ENCODE measurements at places on chromosomes 11 and 22. TPM values are rescaled to one million over a fixed set of nuclear protein-coding genes. Genes with fewer than 3 reads are reported as not detected.

The RFPL3 gene
- total RNA-seq: not detected

The DNAJB7 gene
- not detected for total RNA-seq

GRCh38 chr11:125337836-125338834 is 157.9 kb downstream of the FEZ1 start:
- H3K27ac ChIP-seq: no peak overlapping the region
- no peaks in the 10 kb centered on the region for H3K4me1 ChIP-seq
- no peak overlapping the region for H3K4me3 ChIP-seq
- no peaks in the 10 kb centered on the region for H3K36me3 ChIP-seq

DNA sequence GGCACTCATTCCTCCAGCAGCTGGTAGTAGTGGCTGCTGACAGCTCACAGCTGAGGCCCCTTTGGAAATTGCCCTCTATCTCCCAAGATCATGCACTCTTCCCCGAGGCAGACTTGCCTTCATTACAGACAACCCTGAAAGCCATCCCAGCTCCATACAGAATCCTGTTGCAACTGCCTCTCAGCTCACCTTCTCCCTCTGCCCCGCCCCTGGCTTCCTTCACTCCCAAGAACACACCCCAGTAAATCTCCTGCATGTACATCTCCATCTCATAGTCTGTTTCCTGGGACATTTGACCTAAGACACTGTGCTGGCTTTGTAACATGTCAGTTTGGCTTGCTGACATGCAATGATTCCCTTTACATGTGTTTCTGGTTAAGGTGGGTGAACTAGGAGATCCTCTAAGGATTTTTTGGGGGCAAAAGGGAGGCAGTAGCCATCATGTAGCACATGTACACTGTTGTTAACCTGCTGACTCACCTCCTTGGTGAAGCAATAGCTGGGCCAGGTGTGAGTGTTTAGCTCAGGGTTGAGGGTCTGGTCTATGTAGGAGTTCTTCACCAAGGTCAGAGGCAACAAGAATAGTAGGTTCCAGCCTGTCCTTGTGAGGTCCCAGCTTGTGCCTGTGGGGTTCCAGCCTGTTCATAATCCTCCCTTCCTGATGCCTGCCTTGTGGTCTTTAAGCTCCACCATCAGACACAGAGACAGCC is 179.6 kb downstream of the CSNK2A3 start:
- peaks cover 2% of the 10 kb centered on the region for H3K27me3 ChIP-seq
- no peak overlapping the region for H3K27ac ChIP-seq
- H3K4me3 ChIP-seq: no peak overlapping the region
- no peak for DNase-seq
- no peaks in the 10 kb centered on the region for H3K36me3 ChIP-seq

The LSP1 gene
- total RNA-seq: 687 TPM

DNA sequence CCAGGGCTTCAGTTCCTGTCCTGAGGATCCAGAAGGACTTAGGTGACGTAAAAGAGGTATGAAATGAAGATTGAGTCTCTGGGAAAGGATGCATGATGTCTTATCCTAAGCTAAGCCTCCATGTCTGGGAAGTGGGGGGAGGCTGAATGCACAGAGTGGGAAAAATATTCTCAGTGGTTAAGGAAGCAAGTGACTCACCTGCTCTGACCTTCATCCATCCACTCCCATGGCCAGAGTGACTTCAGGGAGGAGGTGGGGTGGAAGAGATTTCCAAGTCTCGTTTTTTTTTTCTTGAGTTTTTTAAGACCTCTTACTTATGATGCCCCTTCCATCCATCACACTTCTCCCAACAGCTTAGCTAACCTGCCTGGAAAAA is 32.5 kb upstream of the POLD3 start:
- no peaks in the 10 kb centered on the region for H3K36me3 ChIP-seq
- no peaks in the 10 kb centered on the region for H3K4me1 ChIP-seq
- no peak for DNase-seq
- no peak overlapping the region for H3K4me3 ChIP-seq
- H3K27me3 ChIP-seq: peaks cover 7% of the 10 kb centered on the region

The ARAP1 gene
- 83.6 TPM for total RNA-seq

GRCh38 chr22:17250380-17251082 is 31.3 kb upstream of the ADA2 start:
- H3K27ac ChIP-seq: no peak overlapping the region
- H3K36me3 ChIP-seq: no peaks in the 10 kb centered on the region
- H3K4me1 ChIP-seq: peaks cover 5% of the 10 kb centered on the region
- H3K4me3 ChIP-seq: no peak overlapping the region
- DNase-seq: no peak
- H3K27me3 ChIP-seq: no peaks in the 10 kb centered on the region

GRCh38 chr11:105049481-105049880 is 4.3 kb upstream of the CARD16 start:
- no peak overlapping the region for H3K27ac ChIP-seq
- peaks cover 4% of the 10 kb centered on the region for H3K36me3 ChIP-seq
- H3K4me1 ChIP-seq: peaks cover 15% of the 10 kb centered on the region
- no peak for DNase-seq
- H3K4me3 ChIP-seq: no peak overlapping the region

DNA sequence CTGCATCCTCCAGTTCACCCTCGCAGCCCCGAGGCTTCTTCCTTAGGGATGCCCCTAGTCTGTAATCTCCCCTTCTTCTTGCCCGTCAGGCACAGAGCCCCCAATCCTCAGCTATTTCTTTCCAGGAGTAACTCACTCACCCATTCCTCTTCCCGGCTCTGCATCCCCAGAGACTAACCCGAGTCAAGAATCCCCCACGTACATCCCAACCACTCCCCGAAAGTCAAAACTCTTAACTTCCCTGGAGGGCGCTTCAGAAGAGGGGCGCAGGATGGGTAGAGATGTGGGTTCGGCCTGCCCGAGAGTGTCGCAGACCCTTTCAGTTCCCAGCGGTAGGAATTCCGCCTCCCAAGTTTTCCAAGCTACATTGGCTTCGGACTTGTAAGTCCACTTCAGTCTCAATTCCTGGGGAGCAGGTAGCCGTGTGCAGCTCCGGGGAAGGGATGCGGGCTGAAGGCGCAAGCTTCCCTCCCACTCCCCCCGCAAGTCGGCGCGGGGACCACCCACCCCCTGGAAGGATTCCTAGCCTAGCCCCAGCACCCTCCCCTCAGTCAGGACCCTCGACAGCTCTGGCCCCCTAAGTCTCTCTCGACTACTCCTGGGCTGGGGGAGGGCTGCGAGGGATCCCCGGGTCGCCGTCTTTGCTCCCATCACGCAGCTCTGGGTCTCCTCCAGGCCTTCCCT is 871 bp downstream of the BDNF start:
- H3K27ac ChIP-seq: no peak overlapping the region
- H3K36me3 ChIP-seq: no peaks in the 10 kb centered on the region
- H3K4me3 ChIP-seq: no peak overlapping the region
- H3K27me3 ChIP-seq: peaks cover 71% of the 10 kb centered on the region
- no peak for DNase-seq

The UCP2 gene
- 326 TPM for total RNA-seq

Data from activated CD4-positive, alpha-beta T cell treated with anti-CD3 and anti-CD28 coated beads, Interleukin-2, amount 10 ng/mL, durations not matched to agents 7 days and 5 days (primary cell).